ENCODE measurements at places on chromosomes 13 and 19.

DNA sequence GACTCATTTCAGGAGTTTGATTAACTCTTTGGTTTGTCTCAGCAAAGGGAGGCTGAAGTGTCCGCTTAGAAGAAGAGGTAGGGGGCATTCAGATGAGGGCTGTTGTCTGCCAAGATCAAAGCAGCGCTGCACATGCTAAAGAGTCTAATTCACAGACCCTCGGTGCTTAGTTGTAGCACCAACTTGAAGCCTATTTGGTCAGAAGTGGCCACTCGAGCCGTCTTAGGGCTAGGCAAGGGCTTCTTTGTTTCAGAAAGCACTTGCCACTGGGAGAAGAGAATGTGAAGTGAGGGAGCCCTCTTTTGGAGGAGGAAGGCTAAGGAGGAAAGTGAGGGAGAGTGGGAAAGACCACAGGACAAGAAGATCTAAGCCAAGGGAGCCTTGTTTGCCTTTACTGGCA is 313.4 kb upstream of the TMTC4 start:
- DNase-seq: no peak

- DNase-seq: no peak
Observed at GRCh38 chr19:7381073-7381390, 32.3 kb downstream of the ARHGEF18 start.

- no peak for DNase-seq
Observed at GRCh38 chr13:51920267-51920666, 58.5 kb downstream of the CCDC70 start.

DNA sequence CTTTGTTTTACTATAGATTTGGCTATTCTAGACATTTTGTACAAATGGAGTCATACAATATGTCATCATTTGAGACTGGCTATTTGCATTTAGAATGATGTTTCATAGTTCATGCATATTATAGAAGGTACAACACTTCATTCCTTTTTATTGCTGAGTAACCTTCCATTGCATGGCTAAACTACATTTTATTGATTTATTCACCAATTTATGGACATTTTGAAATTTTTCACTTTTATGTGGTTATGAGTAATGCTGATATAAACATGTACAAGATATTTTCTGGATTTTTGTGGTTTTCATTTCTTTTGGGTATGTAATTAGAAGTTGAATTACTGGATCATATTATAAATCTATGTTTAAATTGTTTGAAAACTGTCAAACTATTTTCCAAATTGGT is 710.3 kb upstream of the SLITRK5 start:
- no peak for DNase-seq

DNA sequence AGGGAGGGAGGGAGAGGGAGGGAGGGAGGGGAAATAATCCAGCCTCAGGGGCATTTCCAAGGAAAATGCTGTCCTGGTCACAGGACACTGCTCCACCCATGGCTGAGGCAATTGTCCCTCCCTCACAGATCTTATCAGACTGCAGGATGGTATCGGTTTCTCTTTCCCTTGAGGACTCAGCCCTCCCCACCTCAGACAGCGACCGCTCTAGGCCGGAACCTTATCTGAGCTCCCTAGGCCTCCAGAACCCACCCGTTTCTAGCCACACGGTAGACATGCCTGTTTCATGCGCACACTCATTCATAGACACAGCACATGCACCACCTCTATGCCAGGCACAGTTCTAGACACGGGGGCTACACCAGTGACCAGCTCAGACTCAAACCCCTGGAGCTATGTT is 10.0 kb upstream of the IZUMO2 start:
- DNase-seq: peak; percentile 2

DNA sequence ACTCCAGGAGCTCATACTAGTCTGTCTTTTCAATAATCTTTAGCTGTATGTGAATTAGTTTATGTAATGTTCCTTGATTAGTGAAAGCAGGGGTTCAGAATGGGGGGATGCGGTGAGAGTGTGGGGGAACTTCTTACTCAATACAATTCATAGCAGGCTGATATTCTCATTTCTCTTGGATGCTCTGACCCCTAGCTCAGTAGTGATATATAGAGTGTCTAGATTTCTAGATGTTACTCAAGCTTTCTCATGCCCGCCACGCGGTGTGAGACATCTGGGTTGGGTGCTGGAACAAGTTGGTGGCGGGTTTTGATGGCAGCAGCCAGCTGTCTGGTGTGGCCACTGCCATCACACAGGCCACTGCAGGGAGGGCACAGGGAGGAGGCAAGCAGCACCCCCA is 39.3 kb upstream of the FLT1 start:
- no peak for DNase-seq

DNA sequence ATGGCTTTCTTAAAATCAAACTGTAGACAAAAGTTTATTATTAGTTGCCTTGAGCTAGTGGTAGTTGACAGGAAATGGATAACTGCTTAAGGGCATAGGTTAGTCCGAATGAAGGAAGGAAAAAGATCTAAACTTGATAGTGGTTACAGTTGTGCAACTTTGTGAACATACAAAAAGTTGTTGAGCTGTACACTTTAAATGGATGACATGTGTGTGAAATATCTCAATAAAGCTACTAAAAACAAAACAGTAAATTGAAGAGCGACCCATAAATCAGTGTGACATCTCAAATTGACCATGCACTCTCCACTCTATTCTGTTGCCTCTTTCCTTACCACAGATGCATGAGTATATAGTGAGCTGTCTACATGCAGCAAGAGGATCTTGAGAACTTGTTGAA is 1757.8 kb downstream of the PCDH9 start:
- DNase-seq: no peak

- DNase-seq: no peak
Observed at GRCh38 chr13:73633817-73634460, 500.3 kb downstream of the KLF12 start.
